ENCODE measurements at places on chromosomes 2 and 18. TPM values are rescaled to one million over a fixed set of nuclear protein-coding genes. Genes with fewer than 3 reads are reported as not detected.

UGT1A8 gene
- not detected for total RNA-seq

AOX1 gene
- 64.5 TPM for total RNA-seq

ITGA6 gene
- total RNA-seq = 67.6 TPM

SAG gene
- not detected for total RNA-seq

PAX8 gene
- 0.87 TPM for total RNA-seq

CROCC2 gene
- total RNA-seq = 0.45 TPM

SPHKAP gene
- total RNA-seq = 0.18 TPM

AFTPH gene
- 28.3 TPM for total RNA-seq

PCARE gene
- total RNA-seq = not detected

CERS6 gene
- total RNA-seq = 10.6 TPM

ZNG1B gene
- total RNA-seq = 29.1 TPM

NCOA1 gene
- 41.6 TPM for total RNA-seq

APCDD1 gene
- total RNA-seq = 7.6 TPM

ANKRD30BL gene
- total RNA-seq = not detected

GRCh38 chr2:12074126-12074844 is 327.9 kb downstream of the LPIN1 start:
- H3K4me3 ChIP-seq = no peak overlapping the region
- H3K36me3 ChIP-seq = no peaks in the 10 kb centered on the region
- no peaks in the 10 kb centered on the region for H3K27me3 ChIP-seq
- no peaks in the 10 kb centered on the region for H3K4me1 ChIP-seq
- H3K27ac ChIP-seq = no peak overlapping the region

DNA sequence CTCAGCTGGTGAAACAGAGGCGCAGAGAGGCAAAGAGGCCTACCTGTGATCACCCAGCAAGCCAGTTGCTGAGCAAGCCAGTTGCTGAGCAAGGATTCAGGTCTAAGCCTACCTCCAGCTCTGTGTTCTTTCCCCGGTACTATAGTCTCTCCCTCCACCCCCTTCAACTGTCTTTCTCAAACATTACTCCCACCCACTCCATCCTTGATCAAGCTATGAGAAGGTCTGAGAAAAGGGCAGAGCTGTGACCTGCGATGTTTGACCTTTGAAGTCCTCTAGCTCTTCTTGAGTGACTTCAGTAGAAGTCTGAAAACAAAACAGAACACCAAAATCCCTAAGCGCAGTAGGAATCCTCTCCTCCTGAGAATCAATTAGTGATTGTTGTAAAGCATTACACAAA is 665.2 kb upstream of the ID2 start:
- DNase-seq = no peak
- no peak overlapping the region for H3K27ac ChIP-seq
- no peaks in the 10 kb centered on the region for H3K27me3 ChIP-seq

- no peaks in the 10 kb centered on the region for H3K27me3 ChIP-seq
- H3K27ac ChIP-seq = no peak overlapping the region
Observed at GRCh38 chr2:45820048-45820447, 168.6 kb downstream of the PRKCE start.

- H3K4me1 ChIP-seq = no peaks in the 10 kb centered on the region
- H3K36me3 ChIP-seq = no peaks in the 10 kb centered on the region
- no peaks in the 10 kb centered on the region for H3K27me3 ChIP-seq
- no peak for DNase-seq
- H3K4me3 ChIP-seq = no peak overlapping the region
Observed at GRCh38 chr2:106165029-106165428, 29.1 kb downstream of the UXS1 start.

- no peaks in the 10 kb centered on the region for H3K27me3 ChIP-seq
- DNase-seq = no peak
- no peaks in the 10 kb centered on the region for H3K36me3 ChIP-seq
- H3K4me3 ChIP-seq = no peak overlapping the region
Observed at GRCh38 chr2:231472816-231473215, 8.5 kb upstream of the NCL start.

- no peak overlapping the region for H3K4me3 ChIP-seq
- no peaks in the 10 kb centered on the region for H3K27me3 ChIP-seq
- no peaks in the 10 kb centered on the region for H3K36me3 ChIP-seq
- DNase-seq = no peak
Observed at GRCh38 chr2:196337208-196337953, 166.0 kb upstream of the STK17B start.

DNA sequence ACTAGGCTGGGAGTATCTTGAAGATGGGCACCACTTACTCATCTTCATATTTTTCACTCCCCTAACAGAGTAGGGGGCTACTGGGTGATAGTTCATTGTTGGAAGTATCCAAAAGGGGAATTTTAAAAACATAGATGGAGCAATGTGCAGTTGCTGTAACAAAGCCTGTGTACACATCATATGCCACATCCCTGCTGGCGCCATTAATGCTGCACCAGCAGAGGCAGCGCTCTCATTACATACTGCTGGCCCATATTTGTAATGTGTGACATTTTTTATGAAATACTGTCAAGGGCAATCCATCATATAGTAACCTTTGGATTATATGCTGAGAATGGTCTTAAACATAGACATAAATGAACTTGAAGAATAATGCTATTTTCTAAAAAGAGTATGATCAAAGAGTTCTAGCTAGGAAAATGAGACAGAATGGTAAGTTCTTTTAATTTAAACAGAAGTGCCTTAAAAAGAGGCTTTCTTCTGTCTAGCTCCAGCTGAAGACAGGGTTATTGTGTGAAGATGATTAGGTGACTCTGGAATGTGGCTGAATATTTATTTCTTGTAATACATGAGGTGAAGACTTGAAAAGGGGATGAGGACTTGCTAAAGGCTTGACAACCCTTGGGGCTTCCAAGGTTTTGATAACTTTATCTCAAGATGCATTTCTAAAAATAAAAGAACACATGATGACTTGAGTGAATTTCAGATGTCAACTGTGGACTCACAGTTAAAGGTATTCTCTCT is 2.4 kb upstream of the TMEM178A start:
- no peaks in the 10 kb centered on the region for H3K4me1 ChIP-seq
- no peak overlapping the region for H3K27ac ChIP-seq
- no peak overlapping the region for H3K4me3 ChIP-seq
- DNase-seq = no peak
- no peaks in the 10 kb centered on the region for H3K36me3 ChIP-seq
- no peaks in the 10 kb centered on the region for H3K27me3 ChIP-seq

GRCh38 chr2:128690869-128691268 is 372.2 kb upstream of the HS6ST1 start:
- H3K27ac ChIP-seq = no peak overlapping the region
- H3K27me3 ChIP-seq = no peaks in the 10 kb centered on the region
- no peak overlapping the region for H3K4me3 ChIP-seq
- H3K36me3 ChIP-seq = no peaks in the 10 kb centered on the region
- no peak for DNase-seq

DNA sequence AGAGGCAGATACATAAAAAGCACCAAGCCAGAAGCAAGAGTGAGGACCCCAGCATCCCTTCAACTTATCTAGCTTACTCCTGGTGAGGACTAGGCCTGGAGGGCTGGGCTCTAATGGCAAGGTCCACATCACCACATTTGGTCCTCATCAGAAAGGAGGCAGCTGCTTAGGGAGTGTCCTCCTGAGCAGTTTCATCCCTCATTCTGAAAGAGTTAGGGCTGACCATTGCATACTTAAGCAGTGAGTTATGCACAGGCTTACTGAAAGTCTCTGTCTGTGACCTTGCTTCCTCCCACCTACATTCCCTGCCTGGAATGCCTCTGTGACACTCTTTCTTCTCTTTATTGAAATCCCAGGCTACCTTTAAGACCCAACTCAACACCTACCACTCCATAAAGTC is 301.8 kb upstream of the ACVR2A start:
- H3K36me3 ChIP-seq = no peaks in the 10 kb centered on the region
- no peak for DNase-seq
- H3K27me3 ChIP-seq = no peaks in the 10 kb centered on the region
- no peaks in the 10 kb centered on the region for H3K4me1 ChIP-seq

DNA sequence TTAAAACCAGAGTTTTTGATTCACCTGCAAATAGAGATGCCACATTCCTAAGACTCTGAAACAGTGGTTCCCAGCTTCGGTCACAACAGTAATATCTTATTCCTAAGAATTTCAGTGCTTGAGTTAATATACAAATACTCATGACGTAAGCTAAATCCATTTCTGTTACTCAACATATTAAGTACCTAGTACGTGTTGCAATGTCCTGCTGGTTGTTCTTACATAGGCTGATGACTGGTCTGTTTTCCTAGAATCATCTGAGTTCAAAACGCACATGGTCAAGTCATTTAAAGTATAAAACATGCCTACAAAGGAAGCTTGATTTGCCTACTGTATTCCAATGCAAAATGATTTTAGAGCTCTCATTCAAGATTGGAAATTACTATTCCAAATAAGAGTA is 7.2 kb downstream of the NCL start:
- no peak overlapping the region for H3K27ac ChIP-seq
- H3K27me3 ChIP-seq = no peaks in the 10 kb centered on the region
- H3K36me3 ChIP-seq = peaks cover 19% of the 10 kb centered on the region
- no peak overlapping the region for H3K4me3 ChIP-seq
- no peak for DNase-seq
- H3K4me1 ChIP-seq = no peaks in the 10 kb centered on the region

DNA sequence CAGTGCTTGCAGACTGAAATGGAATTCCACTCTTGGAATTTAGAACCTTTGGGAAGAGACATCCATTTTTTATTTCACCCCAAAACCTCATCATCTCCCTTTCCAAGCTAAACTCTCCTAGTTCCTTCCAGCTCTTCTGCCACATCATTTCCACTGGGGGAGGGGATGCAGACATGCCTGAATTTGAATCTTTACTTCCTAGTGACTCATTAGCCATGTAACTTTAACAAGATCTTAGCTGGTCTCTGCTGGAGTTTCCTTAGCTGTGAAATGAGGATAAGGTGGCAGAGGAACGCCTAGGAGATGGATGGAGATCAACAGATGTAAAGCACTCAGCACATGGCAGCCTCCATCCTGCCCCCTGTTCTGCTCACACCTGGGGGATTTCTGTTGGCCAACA is 266.8 kb downstream of the EN1 start:
- H3K4me3 ChIP-seq = no peak overlapping the region
- no peak overlapping the region for H3K27ac ChIP-seq
- no peaks in the 10 kb centered on the region for H3K36me3 ChIP-seq
- H3K4me1 ChIP-seq = no peaks in the 10 kb centered on the region
- peaks cover 2% of the 10 kb centered on the region for H3K27me3 ChIP-seq

DNA sequence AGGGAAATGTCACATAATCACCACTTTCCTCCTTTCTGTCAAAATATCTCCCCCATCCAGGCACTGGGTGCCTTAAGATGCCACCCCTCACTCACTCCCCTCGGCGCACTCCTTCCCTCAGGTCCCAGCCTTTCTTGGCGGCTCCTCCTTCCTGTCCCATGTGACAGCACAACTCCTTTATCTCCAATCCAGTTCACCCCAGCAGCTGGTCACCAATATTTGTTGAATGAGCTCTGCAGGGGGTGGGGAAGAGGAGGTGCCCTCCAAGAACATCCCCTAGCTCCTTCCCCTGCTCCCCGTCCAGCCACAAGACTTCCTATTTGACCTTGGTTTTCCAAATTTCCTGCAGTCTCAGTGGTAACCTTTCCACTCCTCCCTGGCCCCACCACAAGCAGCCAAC is 31.6 kb upstream of the ID2 start:
- no peaks in the 10 kb centered on the region for H3K4me1 ChIP-seq
- no peak for DNase-seq
- no peaks in the 10 kb centered on the region for H3K36me3 ChIP-seq
- H3K27ac ChIP-seq = no peak overlapping the region

DNA sequence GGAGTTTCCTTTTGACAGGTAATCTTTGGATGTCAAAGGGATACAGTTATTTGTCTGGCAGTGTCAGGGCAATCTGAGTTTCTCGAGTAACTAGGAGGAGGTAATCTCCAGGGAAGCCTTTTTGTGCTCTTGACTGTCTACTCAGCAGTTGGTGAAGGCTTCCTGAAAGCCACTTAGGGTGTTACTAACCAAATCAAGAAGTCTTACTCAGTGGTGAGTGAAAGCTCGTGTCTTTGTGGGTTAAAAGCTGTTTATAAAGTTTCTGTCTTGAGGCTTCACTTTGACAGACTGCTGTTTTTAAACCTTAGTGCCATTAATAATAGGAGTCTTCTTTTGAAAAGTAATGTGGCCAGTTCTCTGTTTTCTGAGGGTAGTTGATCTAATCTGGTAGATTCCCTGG is 1.7 kb downstream of the THSD7B start:
- H3K27me3 ChIP-seq = no peaks in the 10 kb centered on the region
- no peak for DNase-seq
- no peak overlapping the region for H3K4me3 ChIP-seq
- H3K36me3 ChIP-seq = no peaks in the 10 kb centered on the region
- no peak overlapping the region for H3K27ac ChIP-seq

DNA sequence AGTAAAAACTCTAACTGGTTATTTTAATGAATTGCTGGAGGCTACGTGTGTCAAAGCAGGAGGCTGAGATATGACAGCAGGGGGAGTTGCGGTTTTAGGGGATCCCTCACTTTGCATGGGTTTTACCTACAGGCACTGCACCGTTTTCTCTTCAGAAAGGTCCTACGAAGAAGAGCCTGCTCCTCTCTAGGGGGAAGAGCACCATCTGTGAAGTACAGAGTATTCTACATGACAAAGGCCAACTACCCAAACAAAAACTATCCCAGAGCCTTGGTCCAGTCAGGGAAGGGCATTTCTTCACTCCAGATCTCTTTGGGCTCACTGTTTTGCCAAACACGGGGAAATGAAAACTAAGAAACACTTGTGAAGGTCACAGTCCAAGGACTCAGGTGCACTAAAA is 696.7 kb upstream of the SOX11 start:
- H3K27ac ChIP-seq = no peak overlapping the region
- H3K27me3 ChIP-seq = no peaks in the 10 kb centered on the region
- DNase-seq = no peak
- H3K4me3 ChIP-seq = no peak overlapping the region
- H3K36me3 ChIP-seq = no peaks in the 10 kb centered on the region

GRCh38 chr2:231163414-231164095 is 34.9 kb upstream of the ARMC9 start:
- H3K27me3 ChIP-seq = no peaks in the 10 kb centered on the region
- DNase-seq = no peak
- H3K4me3 ChIP-seq = no peak overlapping the region
- no peak overlapping the region for H3K27ac ChIP-seq

DNA sequence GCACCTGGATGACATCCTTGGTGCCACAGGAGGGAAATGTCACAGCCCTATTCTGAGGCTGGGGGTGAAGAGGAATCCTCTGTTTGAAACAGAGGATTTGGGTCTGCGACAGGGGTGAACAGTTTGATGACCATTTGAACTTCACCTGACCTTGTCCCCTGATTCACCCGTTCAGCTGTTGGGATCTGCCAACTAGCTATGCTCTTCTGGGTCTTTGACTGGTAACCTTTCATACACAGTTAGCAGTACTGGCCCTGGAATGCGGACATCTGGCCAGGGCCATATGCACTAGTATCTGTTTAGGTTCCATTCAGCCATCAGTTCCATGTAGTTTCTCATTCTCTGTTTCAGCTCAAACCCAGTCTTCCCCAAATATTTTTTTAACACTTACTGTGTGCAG is 72.6 kb upstream of the MCFD2 start:
- no peaks in the 10 kb centered on the region for H3K36me3 ChIP-seq
- H3K4me3 ChIP-seq = no peak overlapping the region
- no peak for DNase-seq
- H3K4me1 ChIP-seq = peaks cover 4% of the 10 kb centered on the region

GRCh38 chr2:39411181-39411944 is 25.7 kb downstream of the MAP4K3 start:
- peaks cover 13% of the 10 kb centered on the region for H3K4me1 ChIP-seq
- no peaks in the 10 kb centered on the region for H3K36me3 ChIP-seq
- peak overlapping the region; percentile 33 for H3K27ac ChIP-seq
- no peak overlapping the region for H3K4me3 ChIP-seq
- DNase-seq = no peak
